Stimulated activated CD8-positive, alpha-beta memory T cell treated with anti-CD3 and anti-CD28 coated beads, Interleukin-15, amount 100 ng/mL, for 48 hours (primary cell): ENCODE measurements at places on chromosomes 6 and 20.

DNA sequence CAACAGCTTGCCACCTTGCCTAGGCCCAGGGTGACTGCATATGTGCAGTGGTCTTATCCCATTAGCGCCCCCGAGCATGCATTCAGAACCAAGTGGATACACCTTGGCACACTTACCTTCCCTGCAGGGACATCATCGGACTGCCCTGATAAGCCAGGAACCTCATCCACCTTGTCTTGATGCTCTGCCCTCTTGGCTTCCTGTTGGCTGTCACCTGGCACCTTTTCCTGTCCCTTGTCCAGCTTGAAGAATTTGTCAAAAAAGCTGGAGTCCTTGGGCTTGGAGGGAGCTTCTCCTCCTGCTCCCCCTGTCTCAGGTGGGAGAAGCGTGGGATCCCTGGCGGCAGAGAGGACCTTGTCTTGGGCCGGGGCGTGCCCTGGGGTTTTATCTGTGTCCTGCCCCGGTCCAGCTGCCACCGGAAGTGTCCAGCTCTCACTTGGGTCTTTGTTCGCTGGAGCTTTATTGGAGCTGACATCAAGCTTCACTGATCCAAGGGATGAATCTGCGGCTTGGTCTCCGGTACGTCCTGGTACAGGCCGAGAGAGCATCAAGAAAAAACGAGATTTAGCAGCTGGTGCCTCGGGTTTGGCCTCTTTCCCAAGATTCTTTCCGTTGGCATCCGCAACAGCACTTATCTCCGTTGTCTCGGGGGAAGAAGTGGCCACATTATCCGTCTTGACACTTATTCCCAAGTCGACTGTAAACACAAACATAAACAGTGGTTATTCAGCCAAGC, 42.0 kb downstream of the BCAS1 start:
- DNase-seq, result no peak

- DNase-seq, result no peak
These were observed 476.2 kb downstream of the MMUT start for GRCh38 chr6:48986845-48987244.

DNA sequence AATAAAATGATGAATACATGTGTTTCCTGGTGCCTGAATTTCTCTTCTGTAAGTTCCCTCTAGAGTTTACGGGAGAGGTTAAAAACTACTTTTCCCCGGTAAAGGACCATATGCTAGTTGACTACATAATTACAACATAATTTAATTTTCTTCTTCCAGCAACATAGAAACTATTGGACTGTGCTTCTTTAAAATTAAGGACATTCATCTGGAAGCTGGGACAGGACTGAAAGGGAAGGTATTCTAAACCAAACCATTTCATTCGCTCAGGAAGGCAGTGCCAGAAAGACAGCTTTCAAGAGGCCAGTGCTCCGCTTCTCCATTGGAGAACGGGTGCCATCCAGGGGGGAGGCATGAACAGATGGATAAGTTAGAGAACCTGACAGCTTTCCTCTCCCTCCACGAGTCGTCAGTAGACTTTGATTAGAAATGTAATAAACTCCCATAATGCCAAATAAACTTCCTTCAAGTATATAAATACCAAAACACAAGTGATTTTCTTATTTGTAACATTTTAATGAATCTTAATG, 458.0 kb upstream of the SOX4 start:
- DNase-seq, result no peak

DNA sequence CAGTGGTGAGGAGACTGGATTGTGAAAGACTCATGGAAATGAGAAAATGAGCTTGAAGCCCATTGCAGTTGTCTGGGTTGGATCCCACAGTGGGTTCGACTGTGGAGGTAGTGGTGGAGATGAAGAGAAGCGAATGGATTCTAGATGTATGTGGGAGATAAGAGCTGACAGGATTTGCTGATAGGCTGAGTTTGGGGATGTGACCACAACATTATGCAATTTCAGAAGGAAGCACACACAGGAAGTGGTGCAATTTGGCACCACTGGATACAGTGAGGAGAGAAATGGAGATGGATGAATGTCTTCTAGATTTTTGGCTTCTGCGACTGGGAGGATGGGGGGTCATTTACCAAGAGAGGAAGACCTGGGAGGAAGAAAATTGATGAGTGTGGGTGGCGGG, 64.4 kb upstream of the MAFB start:
- DNase-seq, result no peak

DNA sequence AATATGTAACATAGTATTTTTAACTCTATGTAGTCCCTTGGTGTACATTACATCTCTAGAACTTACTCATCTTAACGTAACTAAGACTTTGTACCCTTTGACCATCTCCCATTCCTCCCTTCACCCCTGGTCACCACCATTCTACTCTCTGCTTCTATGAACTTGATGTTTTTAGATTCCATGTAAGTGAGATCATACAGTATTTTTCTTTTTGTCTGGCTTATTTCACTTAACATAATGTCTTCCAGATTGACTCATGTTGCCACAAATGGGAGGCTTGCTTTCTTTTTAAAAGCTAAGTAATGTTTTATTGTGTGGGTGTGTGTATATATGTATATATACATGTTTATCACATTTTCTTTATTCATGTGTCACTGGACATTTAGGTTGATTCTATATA, 55.8 kb downstream of the TMEM200A start:
- no peak for DNase-seq

DNA sequence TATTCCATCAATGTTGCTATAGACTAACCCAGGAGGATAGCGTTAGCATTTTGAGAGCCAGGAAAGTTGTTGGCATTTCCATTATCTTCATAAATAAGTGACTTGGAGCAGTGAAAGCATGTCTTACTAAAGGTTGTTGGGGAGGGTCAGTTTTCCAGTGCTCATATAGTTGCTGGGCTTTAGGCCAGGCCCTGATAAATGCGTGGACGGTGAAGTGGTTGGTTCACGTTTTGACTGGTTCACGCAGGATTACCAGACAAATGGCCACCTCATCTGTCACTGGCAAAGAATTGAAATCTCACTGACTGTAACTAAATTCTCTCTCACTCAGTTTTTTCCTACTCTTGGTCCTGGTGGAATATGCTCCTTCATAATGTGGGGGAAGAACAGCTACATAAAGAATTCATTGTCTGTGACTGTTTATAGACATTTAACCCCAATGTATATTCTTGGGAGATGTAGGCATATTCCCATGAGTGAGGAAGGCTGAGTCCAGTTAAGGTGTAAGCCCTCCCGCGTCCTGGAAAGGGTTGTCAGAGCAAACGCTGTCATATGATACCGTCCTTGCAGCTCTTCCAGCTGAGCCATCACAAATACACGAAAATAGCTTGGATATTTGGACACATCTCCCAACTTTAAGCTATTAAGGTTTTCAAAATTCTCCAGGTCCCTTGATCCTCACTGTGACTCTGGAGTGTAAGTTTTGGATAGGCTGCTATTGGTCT, 27.8 kb downstream of the LRRC1 start:
- DNase-seq, result no peak

DNA sequence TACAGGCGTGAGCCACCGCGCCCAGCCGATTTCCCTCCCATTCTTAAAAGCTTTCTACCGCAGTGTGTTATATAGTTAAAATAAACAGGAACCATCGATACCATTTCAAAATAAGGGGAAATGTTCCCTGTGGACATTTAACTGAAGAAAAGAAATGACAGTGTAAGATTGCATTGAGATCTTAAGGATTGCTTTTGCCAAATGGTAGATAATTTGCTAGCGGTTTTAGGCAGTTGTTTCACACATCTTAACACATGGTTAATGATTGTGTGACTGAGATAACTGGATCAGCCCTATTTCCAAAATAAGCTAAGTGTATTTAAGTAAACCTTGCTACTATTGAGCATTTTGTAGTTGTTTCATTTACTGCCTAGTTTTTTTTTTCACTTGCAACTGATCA, 15.6 kb downstream of the STX16 start:
- DNase-seq, result no peak

- no peak for DNase-seq
These were observed 28.6 kb upstream of the YWHAB start for GRCh38 chr20:44856856-44857448.

DNA sequence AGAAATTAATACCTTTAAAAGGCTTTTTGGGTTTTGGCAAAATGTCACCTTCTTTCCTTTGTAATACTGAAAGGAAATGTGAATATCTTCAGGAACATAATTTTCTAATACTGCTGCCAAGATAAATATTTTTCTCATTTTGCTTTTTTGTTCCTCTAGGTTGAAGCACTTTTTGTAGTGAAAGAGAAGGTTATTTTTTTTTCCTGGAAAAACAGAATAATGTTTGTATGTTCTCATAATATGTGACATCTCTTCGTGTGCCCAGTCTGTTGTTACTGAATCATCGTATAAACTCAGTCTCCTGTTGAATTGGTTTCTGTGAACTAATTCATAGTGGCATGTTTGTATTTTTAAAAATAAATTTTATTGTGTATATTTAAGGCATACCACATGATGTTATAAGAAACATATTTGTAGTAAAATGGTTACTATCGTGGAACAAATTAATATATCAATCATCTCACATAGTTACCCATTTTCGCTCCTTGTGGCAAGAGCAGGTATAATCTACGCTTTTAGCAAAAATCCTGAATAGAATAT, 74.4 kb downstream of the SH3BGRL2 start:
- no peak for DNase-seq

- DNase-seq, result no peak
These were observed 99.0 kb upstream of the KCNG1 start for GRCh38 chr20:51121901-51122412.

DNA sequence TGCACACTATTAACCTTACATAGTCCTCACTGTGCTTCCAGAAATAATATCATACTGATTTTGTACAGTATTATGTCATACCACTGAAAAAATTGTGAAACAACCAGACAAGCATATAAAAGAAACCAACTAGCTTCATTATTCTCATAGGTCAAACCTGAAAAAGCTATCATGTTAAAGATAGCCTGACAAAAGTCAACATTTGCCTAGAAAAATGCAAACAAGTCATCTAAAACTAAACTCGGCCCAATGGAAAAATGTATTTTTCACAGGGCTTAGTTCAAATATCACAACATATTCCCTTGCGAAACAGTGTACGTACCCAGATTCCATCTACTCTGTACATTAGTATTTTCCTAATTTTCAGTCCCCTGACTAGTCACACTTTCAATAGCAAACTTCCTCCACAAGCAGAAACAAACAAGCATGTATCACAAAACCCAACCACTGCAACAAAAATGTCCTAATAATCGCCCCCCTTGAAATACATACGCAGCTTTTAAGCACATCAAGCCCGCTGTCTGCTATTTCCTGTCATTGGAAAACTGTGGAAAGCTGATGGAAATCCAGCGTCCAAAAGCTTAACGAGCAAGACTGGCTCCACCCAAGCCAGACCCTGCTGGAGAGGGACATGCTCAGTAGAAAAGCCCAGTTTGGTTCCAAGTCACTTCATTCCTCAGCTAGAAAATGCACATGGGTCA, 93.1 kb downstream of the EPB41L2 start:
- no peak for DNase-seq

DNA sequence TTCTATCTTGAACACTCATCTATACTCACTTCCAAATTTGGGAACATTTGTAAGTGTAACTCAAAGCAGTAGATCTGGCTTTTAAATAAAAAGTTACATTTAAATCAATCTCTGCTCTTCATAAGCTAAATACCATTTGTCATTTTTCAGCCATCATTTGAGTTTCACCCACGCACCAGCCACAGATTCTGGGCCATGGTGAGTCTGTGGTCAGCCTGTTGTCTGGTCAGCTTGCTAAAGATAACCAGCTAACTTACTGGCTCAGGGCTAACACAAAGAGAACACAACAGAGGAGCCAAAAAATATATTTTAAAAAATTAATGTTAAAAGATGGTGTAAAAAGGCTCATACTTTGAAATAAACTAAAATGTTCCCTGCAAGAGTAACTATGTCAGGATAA, 181.3 kb downstream of the KIF6 start:
- no peak for DNase-seq

GRCh38 chr6:46039646-46040045, 24.0 kb upstream of the CLIC5 start:
- no peak for DNase-seq

- no peak for DNase-seq
These were observed 175.7 kb downstream of the ALDH8A1 start for GRCh38 chr6:134774201-134774638.

- no peak for DNase-seq
These were observed 140.8 kb downstream of the ALDH8A1 start for GRCh38 chr6:134809130-134809529.
